ENCODE measurements at places on chromosomes 13 and 19. TPM values are rescaled to one million over a fixed set of nuclear protein-coding genes. Genes with fewer than 3 reads are reported as not detected.

FAM216B gene
- not detected for total RNA-seq

GFY gene
- 0.11 TPM for total RNA-seq

ACP7 gene
- total RNA-seq, result 0.87 TPM

USPL1 gene
- 19.6 TPM for total RNA-seq

ZNF667 gene
- 5.5 TPM for total RNA-seq

RFPL4A gene
- not detected for total RNA-seq

B3GNT8 gene
- 1.5 TPM for total RNA-seq

ZNF99 gene
- not detected for total RNA-seq

LAIR1 gene
- total RNA-seq, result not detected

ZNF577 gene
- 4.0 TPM for total RNA-seq

ZNF536 gene
- not detected for total RNA-seq

SBSN gene
- total RNA-seq, result 1.7 TPM

IGSF23 gene
- total RNA-seq, result not detected

Measured in uterine smooth muscle cell (primary cell).